ENCODE measurements at places on chromosomes 3 and 15. TPM values are rescaled to one million over a fixed set of nuclear protein-coding genes. Genes with fewer than 3 reads are reported as not detected.

ST3GAL6 gene
- total RNA-seq = 28.8 TPM

BSN gene
- total RNA-seq = 0.04 TPM

CAMKV gene
- total RNA-seq = not detected

AGBL1 gene
- total RNA-seq = not detected

OIP5 gene
- total RNA-seq = 1.9 TPM

FETUB gene
- 8.3 TPM for total RNA-seq

TIMP4 gene
- 5.2 TPM for total RNA-seq

TRIM42 gene
- total RNA-seq = not detected

TRIM71 gene
- not detected for total RNA-seq

GNAT1 gene
- total RNA-seq = not detected

PDZRN3 gene
- total RNA-seq = 12.9 TPM

FMN1 gene
- 52.2 TPM for total RNA-seq

PLXND1 gene
- total RNA-seq = 24.0 TPM

All from lower leg skin (tissue), 4 donors.